NCI-H1092 treated with DMSO at 0.1 percent for 48 hours (cell line): ENCODE measurements at places on chromosomes 4 and X.

DNA sequence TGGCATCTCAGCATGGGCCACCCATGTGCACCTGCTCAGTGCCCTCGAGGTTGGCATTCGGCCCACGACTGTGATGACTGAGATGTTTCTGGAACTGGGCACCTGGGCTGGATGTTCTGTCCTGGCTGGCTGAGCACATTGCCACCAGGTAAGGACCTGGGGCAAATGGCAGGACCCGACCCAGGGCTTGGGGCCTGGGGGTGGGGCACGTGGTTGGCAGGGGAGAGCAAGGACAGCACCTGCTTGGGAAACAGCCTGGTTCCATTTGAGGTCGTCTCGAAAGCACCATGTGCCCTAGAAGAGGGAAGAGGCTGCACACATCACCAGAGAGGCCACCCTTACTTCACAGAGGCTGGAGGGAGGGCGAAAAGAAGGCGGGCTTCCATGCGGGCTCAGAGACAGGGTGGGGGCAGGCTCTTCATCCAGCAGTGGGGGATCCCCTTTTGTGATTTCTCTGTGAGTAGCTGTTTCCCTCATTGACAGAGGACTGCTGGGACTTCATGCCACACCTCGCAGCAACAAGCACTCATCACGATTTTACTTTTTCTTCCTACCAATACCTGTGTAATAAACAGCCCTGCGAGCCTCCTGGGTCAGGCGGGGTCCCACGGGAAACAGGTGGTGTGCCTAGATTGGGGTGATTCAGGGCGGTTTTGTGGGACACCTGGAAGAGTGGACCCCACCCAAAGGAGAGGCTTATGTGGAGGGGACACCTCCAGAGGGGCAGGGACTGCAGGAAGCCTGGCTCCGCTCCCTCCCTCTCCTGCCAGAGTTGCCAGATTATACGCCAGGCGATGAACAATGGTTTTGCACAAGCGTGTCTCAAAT, 12.0 kb downstream of the TMEM187 start:
- no peak for DNase-seq

- DNase-seq = no peak
Measured at GRCh38 chrX:103536732-103537131, 17.4 kb upstream of the RAB40A start.

DNA sequence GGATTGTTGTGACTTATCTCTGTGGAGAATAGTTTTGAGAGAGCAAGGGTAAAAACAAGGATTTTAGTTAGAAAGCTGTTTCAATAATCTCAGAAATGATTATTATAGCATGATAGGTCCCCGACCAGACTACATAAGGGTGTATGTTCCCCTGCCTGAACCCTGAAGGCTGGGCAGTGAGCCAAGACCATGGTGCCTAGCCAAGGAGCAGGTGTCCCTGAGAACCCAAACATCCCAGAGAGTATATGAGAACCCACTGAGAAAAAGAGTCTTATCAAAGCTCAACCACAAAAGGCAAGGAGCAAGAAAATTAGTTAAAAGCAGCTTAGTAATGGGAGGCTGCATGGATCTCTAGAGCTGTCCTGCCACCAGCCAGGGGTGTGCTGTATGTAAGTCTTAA, 94.9 kb upstream of the UNC5C start:
- DNase-seq = no peak

- no peak for DNase-seq
Measured at GRCh38 chrX:119573840-119574393, 446 bp upstream of the UBE2A start.

DNA sequence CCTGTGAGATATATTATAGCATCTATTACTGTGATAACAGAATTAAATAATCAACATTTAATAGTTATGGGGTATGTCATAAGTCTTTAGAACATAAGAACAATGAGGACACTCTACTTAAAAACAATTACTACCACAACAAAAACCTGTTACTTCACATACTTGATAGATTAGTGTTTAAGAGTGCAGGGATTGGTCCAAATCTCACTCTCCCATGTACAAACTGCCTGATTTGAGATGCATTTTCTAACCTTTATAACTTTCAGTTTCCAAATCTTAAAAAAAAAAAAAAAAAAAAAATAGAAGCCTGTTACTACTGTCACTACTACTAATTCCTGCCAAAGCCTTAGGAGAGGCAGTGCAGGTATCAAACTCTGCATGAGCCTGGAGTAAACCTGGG, 5.6 kb downstream of the PCDH18 start:
- no peak for DNase-seq
